ENCODE measurements at places on chromosomes 5 and 9.

DNA sequence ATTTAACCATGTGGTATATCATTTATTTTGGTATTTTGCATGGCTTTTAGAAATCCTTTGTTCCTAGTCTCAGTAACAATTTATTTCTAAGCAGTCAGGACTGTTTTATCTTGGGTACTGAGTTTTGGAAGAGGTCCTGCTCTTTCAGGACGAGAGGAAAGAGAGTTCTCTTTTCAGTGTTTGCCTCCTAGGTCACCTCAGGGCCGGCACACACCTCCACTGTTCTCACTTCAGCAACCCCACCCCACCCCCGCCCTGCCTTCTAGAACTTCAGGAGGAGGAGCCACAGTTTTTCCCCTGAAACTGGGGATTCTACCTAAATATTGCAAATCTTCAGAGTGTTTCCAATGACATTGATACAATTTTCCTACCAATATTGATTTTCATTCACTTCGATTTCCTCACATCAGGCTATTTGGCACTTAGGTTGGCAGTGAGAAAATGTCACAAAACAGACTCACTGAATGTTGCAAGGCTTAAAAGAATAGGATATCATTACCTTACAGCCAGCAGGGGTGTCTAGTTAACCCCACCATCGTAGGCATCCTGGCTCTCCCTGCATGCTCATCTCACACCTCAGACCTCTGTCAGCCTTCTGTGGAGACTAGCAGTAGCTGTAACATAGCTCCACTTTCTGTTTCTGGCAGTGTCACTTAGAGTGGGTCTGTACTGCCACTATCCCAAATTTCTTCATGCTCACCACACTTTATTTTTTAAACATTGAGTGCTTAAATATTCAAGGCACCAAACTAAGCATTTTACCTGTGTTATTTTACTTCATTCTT lies 5.4 kb downstream of the IGIP start:
- DNase-seq, result no peak

GRCh38 chr5:52804387-52804791 lies 16.7 kb downstream of the ITGA1 start:
- DNase-seq, result no peak

- no peak for DNase-seq
Observed at GRCh38 chr5:115260248-115260647, 2.4 kb downstream of the PGGT1B start.

DNA sequence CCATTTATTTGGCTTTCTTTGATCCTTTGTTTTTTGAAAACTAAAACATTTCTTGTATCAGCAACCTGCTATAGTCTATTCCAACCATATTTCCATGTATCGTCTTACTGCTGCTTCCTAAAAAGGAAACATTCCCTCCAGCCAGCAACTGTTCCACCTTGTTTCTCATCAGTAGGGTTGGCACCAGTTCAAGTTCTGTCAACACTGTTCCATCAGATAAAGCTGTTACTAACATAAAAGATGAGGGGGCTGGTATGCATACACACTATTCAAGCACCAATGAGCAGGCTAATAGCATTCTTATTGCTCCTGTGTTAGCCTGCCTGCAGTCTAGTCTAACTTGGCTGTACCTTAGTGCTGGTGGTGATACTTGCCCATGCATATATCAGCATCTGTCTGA lies 178.3 kb downstream of the CWC27 start:
- peak; percentile 65 for DNase-seq

DNA sequence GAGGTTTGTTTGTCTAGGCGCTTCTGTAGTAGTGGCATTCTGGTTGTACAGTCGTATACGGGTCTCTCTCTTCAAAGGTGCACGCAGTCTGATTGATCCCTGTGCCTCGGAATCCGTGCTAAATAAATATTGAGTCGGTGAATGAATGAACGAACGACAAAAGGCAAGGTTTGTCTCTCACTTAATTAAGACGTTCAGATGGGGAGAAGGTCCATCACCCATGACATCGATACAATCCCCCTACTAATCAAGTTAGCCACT lies 500 bp upstream of the CREBRF start:
- peak; percentile 45 for DNase-seq

- DNase-seq, result peak; percentile 96
Observed at GRCh38 chr5:38596981-38597380, 40.5 kb upstream of the LIFR start.

DNA sequence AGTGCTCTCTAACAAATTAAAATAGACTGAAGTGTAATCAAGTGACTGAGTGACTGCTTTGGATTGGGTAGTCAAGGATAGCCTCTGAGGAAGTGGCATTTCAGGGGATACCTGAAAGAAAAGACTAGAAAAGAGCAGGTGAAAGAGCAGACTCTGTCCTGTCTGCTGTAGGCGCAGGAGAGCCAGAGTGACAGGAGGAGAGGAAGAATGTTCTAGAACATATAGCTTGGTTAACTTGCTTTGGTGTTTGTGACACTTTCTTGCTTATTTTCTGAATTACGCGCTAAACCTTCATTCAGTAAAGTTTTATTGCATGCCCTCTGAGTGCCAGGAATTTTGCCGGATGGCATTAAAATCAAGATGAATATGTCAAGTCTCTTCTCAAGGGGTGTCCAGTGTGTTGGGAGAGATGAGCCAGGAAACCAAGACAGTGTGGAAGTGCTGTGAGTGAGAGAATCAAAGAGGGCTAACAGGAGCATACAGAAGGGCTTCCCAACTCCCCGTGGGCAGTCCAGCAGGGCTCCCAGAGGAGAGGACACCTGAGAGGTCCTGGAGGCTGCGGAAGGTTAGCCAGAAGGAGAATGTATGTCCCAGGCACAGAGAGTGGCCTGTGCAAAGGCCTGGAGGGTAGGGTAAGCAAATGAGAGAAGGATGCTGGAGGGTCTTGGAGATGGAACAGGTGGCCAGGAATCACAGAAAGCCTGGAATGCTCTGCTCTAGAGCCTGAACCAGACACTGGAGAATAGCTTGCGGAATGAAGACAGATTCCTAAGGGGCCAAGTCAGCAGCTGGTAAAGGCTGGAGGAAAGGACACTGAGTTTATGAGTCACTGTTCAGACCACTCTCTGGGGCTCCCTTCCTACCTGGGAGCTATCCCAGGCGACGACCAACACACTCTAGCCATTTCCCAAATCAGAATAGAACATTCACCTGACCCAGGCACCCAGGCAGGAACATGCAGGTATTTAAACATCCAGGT lies 59.3 kb downstream of the SLC22A5 start:
- DNase-seq, result no peak

- no peak for DNase-seq
Observed at GRCh38 chr5:14495301-14495700, 86.3 kb upstream of the OTULINL start.

- no peak for DNase-seq
Observed at GRCh38 chr9:134344068-134344799, 18.0 kb downstream of the RXRA start.

GRCh38 chr5:31702712-31703111 lies 63.8 kb downstream of the PDZD2 start:
- DNase-seq, result no peak

- DNase-seq, result no peak
Observed at GRCh38 chr9:125153712-125154367, 10.5 kb upstream of the SCAI start.

- no peak for DNase-seq
Observed at GRCh38 chr5:124819201-124819600, 72.8 kb upstream of the ZNF608 start.

DNA sequence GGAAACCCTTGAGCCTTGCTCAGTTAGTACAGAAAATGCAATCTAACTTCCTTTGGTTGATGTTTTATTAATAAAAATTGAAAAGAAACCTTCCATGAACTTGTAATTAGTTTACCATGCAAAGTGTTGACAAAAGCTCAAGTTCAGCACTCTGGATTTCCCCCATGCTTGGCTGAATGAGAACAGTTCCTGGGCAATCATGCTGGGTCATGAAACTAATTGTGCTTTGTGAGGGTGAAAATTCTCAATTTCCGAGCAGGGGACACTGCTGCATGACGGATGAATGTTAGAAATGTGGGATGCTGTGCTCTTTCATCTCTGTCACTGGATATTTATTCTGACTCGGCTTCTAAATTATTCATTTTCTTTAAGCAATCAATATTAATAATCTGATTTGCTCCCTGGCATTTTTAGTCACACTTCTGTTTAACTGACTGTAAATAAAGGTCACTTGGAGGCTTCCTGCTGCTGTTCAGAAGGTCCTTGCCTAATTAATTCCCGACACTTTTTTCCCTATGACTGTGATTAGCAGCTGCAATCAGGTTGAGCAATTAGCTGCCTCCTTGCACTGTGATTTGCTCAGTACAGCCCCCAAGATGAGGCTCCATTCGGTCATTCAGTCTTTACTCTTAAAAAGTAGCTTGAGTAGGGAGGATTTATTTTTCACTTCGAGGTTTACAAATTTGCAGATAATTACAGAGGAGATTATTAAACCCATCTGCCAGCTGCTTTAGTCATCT lies 678.1 kb upstream of the ZNF608 start:
- DNase-seq, result peak; percentile 88

DNA sequence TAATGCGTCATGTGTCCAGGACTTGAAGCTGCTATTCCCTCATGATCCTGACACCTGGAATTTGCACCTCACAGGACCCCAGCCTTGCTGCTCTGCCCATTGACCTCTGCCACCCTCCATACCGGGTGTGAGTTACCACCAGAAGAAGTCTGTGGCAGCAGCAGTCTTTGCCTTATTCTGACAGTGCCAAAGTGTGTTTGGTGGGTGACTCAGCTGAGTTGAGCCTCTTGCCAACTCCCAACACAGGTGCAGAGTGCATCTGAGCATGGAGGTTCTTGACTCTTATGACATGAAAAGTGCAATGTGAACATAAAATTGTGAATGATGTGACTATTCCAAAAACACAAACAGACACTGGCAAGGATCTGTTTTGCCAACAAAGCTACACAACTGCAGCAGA lies 1166.5 kb upstream of the CDH18 start:
- no peak for DNase-seq

- no peak for DNase-seq
Observed at GRCh38 chr9:102038006-102038405, 299.6 kb upstream of the GRIN3A start.

- DNase-seq, result no peak
Observed at GRCh38 chr5:2300421-2300820, 417.7 kb upstream of the IRX4 start.

DNA sequence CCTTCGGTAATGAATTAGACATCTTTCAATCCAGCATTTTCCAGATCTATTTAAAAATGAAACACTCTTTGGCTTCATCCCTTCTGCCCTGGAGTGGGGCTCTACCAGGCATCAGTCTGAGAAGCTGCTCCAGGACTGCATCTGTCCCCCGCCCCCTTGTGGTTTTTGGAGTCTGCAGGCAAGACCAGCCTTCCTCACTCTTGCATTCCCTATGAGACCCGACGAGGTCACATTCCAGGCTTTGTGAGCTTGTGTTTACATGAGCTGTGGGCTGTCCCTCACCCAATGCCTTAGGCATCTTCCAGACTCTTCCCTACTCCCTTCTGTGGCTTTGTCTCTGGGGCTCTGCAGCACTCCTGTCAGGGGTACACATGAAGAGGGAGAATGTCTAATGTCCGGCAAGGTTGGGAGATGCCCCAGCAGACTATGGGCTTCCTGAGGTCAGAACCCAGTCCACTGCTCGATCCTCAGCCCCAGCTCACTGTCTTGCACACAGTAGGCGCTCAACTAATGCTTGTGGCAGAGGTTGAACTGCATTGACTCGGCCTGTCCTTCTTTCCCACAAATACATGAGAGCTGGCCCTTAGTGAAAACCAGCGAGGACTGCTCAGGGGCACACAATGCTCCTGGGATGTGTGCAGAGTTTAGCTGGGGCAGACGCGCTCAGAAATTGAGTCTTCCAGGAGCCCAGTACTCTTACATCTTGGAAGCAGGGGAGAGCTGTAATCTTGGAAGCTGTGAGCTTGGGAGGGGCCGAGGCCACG lies 11.7 kb upstream of the GADD45G start:
- no peak for DNase-seq

DNA sequence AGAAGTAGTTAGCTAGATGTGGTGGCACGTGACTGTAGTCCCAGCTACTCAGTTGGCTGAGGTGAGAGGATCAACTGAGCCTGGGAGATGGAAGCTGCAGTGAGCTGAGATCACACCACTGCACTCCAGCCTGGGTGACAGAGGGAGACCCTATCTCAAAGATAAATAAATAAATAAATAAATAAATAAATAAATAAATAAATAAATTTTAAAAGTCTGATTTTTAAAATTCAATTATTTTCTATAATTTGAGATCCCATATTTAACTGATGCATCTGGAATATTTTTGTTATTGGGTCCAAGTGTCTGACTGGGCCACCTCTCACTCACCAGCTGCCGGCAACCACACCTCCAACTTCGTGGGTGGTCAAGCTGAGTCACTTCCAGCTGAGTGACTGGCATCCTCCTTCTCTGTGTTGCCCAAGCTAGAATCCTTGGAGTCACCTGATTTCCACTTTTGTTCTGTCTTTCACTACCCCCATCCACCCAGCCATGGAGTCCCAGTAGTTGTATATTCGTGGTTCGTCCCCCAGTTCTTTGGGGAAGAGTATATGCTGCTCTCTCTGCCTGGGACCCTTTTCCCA lies 70.9 kb downstream of the EGFLAM start:
- DNase-seq, result peak; percentile 54

DNA sequence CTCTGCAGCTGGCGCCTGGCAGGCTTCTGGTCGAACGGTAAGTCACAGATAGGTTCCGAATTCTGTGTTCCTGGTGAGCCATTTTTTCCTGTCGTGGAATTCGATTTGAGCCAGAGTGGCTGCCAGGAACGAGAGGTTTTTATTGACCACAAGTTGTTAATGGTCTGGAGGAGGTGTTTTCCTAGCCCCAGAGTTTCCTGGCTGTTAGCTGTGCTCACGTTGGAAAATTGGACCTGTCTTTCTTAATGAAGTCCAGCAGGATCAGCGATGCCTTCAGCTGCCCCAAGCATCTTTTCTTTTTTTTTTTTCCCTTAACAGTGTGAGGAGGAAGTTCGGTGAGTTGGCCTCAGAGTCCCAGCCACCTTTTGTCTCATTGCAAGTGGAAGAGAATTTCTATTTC lies 62.9 kb downstream of the COL5A1 start:
- DNase-seq, result no peak

GRCh38 chr9:94875300-94876020 lies 149.0 kb downstream of the AOPEP start:
- DNase-seq, result no peak

DNA sequence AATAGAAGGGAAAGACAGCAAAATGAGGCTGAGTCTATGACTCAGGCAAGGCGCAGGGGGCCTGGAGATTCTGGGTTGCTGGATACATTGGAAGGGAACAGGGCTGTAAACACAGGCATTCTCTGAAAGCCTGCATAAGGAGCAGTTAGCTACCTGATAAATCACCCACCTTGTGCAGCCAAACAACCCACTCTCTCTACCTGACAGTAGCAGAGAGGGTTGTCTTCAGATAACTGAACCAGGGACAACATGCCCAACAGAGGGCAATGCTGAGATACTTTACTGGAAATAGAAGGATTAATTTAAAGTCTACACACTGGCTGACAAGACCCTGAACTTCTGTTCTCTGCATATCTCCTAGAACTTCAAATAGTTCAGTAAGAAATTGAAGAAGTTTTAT lies 161.6 kb downstream of the KCTD16 start:
- peak; percentile 48 for DNase-seq

GRCh38 chr5:34749431-34749873 lies 89.5 kb upstream of the TTC23L start:
- no peak for DNase-seq
